Esophagus mucosa (tissue), 1 donor: ENCODE measurements at places on chromosomes 13 and 19. TPM values are rescaled to one million over a fixed set of nuclear protein-coding genes. Genes with fewer than 3 reads are reported as not detected.

Gene SLITRK5
- 0.04 TPM for total RNA-seq

Gene ZNF681
- total RNA-seq = 1.5 TPM

Gene ZNF829
- 1.5 TPM for total RNA-seq

Gene DACT3
- total RNA-seq = 0.32 TPM

Gene STOML3
- total RNA-seq = not detected

Gene LRG1
- total RNA-seq = 24.9 TPM

Gene FAM216B
- total RNA-seq = not detected

Gene KIRREL2
- 0.24 TPM for total RNA-seq
